ENCODE measurements at places on chromosomes 5 and 9. TPM values are rescaled to one million over a fixed set of nuclear protein-coding genes. Genes with fewer than 3 reads are reported as not detected.

The STPG3 gene
- polyA plus RNA-seq, result not detected

The CACNA1B gene
- not detected for polyA plus RNA-seq

The PTGS1 gene
- 2.9 TPM for polyA plus RNA-seq

The ROPN1L gene
- polyA plus RNA-seq, result 12.0 TPM

The ANKRD18A gene
- polyA plus RNA-seq, result 4.4 TPM
